ENCODE measurements at places on chromosomes 7 and 10.

- DNase-seq = no peak
Measured at GRCh38 chr10:55019439-55019838, 218.4 kb upstream of the PCDH15 start.

GRCh38 chr10:108901781-108902618, 1021.3 kb downstream of the XPNPEP1 start:
- peak; percentile 28 for DNase-seq

- DNase-seq = peak; percentile 59
Measured at GRCh38 chr7:141701489-141702046, 398 bp downstream of the DENND11 start.

GRCh38 chr10:776772-777171, 87.3 kb upstream of the DIP2C start:
- DNase-seq = no peak

GRCh38 chr7:127988751-127989150, 42.5 kb downstream of the LRRC4 start:
- no peak for DNase-seq

- peak; percentile 49 for DNase-seq
Measured at GRCh38 chr10:84256510-84257342, 11.9 kb downstream of the RGR start.

- no peak for DNase-seq
Measured at GRCh38 chr10:60669501-60669900, 108.8 kb upstream of the CDK1 start.

GRCh38 chr7:136677471-136678365, 190.7 kb upstream of the CHRM2 start:
- peak; percentile 96 for DNase-seq

GRCh38 chr10:77251297-77252013, 386.2 kb downstream of the KCNMA1 start:
- DNase-seq = peak; percentile 61

GRCh38 chr10:100984672-100985177, 2.6 kb downstream of the MRPL43 start:
- no peak for DNase-seq

- no peak for DNase-seq
Measured at GRCh38 chr7:117835016-117835664, 38.1 kb downstream of the CTTNBP2 start.

DNA sequence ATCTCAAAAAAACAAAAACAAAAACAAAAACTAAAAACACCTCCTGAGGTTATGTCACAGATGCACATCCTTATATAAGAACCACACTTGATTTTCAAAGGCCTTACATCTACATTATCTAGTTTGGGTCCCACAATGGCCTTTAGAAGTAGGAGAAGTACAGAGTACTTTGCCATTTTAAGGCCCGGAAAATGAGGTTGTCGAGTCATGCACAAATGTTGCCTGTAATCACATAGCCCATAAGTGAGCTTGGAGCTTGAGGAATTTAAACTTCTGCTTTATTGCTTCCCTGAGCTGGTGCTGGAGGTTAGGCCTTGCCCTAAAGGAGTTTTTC, 9.7 kb upstream of the MKRN1 start:
- no peak for DNase-seq

DNA sequence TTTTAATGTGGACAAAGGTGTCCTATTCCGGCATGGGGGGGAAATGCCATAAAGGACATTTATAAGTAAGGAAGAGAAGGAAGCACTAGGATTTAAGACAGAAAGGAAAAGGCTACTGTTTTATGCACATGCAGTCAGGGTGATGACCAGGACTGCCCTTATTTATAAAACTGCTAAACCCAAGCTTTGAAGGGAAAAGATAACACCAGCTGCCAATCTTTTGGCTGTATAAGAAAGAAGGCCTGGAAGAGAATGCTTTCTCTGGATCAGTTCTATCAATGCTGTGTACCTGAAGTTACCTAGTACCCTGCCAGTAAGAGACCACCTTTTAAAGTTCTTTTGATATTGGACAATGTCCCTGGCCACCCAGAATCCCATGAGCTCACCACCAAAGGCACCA, 59.2 kb downstream of the MINDY3 start:
- DNase-seq = no peak

GRCh38 chr7:74101061-74101681, 17.6 kb downstream of the LIMK1 start:
- no peak for DNase-seq

- peak; percentile 65 for DNase-seq
Measured at GRCh38 chr7:131108212-131108940, 219.3 kb upstream of the MKLN1 start.

Data from M059J (cell line).